ENCODE measurements at places on chromosomes 7 and 10. TPM values are rescaled to one million over a fixed set of nuclear protein-coding genes. Genes with fewer than 3 reads are reported as not detected.

DNA sequence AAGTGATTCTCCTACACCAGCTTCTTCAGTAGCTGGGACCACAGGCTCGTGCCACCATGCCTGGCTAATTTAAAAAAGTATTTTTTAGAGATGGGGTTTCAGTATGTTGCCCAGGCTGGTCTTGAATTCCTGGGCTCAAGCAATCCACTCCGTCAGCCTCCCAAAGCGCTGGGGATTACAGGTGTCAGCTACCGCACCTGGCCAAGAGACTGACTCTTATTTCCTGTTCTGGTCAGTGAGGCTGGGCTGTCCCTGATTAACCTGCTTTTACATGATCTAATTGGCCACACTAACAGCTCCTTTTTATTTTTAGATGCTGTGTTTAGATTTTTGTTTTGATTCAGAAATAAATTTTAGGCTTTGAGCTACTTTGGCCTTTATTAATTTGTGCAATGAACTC lies 203.9 kb downstream of the NXPH1 start:
- no peak for DNase-seq

The PNLIP gene
- total RNA-seq, result 2.1 TPM

The MSMB gene
- total RNA-seq, result not detected

The ECHDC3 gene
- 56.6 TPM for total RNA-seq

The LRRN3 gene
- 2.3 TPM for total RNA-seq

The GJC3 gene
- total RNA-seq, result not detected
